ENCODE measurements at places on chromosomes 2 and 18.

DNA sequence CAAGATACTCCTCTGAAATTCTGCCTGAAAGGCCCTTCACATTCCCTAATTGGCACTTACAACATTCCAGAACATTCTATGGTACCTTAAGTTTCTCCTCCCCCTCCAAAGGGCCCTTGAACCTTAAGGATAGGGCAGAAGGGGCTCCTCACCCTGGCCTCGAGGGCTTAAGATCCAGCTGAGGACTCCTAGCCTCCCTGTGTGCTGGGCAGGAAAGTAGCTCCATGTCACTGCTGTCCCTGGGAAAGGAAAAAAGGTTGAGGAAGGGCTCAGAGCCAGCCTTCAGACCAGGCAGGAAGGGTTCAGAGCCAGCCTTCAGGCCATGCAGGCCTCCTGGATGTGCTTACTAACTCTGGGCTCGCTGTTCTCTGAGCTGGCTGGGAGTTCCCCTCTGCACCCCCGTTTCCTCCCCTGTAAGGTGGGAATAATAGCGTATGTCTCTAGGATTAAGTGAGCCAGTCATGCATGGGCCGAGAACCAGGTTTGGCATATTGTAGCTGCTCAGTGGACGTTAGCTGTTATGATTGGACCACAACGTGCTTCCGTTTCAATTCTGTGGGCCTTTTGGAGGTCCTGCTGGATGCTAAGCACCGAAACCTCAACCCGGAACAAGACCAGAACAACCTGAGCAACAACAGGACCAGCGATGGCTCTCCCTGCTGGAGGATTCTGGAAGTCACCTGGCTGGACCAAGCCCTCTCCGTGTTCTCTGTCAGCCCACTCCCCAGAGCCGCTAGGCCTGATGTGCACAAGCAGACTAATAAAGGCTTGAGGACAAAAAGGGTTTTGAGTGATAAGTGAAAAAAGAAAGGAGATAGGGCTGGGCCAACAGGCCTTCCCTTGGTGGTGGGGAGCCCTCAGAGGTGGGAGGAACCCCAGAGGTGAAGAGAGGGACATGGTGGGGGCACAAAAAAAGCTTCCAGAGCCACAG is 1.0 kb upstream of the B3GNT7 start:
- no peak for DNase-seq

DNA sequence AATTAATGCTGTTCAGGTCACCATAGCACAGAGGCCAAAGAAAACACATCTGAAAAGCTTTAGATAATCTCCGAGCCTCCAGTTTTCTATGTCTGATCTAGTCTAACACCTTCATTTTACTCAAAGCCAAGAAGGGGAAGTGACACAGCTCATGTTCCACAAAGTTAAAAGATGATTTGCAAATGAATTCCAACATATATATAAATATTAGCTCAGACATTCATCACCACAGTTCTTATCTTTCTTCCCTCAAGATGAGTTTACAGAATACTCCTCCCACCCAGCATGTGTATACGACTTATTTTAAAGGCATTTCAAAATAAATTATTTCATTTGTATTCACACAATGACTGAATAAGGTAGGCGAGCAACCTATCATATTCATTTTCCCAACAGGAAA is 82.4 kb downstream of the AAK1 start:
- DNase-seq: no peak

DNA sequence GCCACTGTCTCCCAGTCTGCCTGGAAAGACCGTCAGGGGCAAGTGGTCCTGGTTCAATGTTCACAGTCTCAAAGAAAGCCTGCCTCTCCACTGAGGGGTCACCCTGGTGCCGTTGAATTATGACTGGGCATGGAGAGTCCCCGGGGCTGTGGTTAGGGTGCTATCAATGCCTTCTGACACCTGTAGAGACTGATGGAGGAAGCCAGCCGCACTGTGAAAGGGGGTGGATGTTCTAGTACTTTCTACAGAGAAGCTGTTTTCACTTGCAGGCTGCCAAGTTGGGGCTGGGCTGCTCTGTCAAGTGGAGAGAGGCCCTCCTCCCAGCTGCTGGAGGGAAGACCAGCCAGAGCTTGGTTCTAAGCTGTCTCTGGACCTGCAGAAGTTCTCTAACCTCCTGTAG is 80.5 kb downstream of the BCL2L11 start:
- no peak for DNase-seq

DNA sequence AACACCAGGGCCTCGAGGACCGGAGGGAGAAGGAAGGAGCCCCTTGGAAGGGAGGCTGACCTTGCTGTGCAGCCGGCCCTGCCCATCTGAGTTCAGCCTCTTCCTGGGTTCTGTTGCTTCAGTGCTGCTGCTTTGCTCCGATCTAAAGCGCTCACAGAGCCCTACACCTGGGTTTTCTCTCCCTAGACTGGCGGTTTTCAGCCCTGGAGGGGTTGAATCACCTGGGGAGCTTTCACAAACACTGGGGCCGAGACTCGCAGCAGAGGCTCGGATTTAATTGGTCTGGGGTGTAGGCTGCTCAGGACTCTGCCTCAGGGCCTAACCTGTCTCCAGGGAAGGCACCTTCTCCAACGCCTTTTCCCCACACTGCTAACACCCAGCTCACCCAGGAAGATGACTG is 40.9 kb upstream of the SMAD7 start:
- DNase-seq: no peak

DNA sequence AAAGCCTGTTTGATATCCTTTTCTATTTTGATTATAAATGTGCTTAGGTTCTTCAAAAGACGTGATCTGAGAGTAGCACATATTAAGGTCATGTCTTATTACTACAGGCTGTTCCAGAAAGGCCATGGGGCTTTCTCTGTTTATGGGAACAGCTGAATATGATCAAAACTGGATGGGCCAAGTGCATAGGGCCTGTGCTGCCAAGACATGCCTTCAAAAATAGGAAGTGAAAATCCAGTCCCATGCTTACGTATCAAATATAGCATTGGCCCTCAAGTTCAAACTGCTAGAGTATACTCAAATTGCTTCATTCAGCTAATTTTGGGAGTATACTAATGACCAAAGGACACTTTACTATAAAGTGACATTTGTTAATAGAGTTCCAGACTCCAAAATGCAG is 24.1 kb downstream of the SLC25A52 start:
- DNase-seq: no peak

DNA sequence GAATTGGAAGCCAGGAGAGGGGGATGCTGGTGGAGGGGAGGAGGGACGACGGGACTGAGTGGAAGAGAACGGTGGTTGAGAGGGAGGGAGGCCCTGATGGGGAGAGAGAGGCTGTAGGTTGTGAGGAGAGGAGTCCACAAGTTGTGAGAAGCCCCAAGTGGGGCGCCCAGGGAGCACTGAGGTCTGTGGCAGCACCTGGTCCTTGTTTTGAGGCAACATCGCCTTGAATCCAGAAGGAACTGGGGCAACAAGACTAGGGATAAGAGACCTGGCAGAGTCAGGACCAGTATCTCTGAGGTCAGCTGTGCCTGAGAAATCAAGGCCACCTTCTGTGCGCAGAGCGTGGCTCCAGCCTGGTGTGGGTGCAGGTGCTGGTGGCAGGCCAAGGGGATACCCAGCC is 1.1 kb downstream of the PRR30 start:
- no peak for DNase-seq
